A549 (cell line): ENCODE measurements at places on chromosomes 5 and 9. TPM values are rescaled to one million over a fixed set of nuclear protein-coding genes. Genes with fewer than 3 reads are reported as not detected.

Gene CCL21
- not detected in 3 replicates for polyA plus RNA-seq

Gene PIP5KL1
- polyA plus RNA-seq, result 2.0 to 3.7 TPM (median 2.5 TPM) in 3 replicates

- DNase-seq, result no peak
Observed at GRCh38 chr9:112544477-112544876, 57.9 kb downstream of the KIAA1958 start.

- no peak for DNase-seq
Observed at GRCh38 chr9:69149321-69149807, 24.7 kb upstream of the TJP2 start.

GRCh38 chr5:55540525-55540924 lies 5.8 kb upstream of the PLPP1 start:
- DNase-seq, result no peak
